Choroid plexus epithelial cell (primary cell): ENCODE measurements at places on chromosomes 5 and 9.

GRCh38 chr5:150780187-150780692, 1.7 kb downstream of the SMIM3 start:
- peak; percentile 62 for DNase-seq

DNA sequence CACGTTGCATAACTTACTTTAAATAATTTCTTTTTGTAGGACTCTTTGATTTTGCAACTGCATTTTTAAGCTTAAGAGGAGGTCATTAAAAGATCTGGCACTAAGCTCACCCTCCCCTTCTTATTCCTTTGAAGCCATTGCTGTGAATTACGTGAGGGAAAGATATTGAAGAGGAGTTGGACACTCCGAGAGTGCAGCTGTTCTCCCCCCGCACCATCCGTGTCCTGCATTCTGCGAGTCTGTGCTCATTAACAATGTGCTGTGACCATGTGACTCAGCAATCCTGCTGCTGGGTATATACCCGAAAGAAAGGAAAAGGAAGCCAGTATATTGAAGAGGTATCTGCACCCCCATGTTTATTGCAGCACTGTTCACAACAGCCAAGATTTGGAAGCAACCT, 40.0 kb downstream of the NXNL2 start:
- DNase-seq: no peak

DNA sequence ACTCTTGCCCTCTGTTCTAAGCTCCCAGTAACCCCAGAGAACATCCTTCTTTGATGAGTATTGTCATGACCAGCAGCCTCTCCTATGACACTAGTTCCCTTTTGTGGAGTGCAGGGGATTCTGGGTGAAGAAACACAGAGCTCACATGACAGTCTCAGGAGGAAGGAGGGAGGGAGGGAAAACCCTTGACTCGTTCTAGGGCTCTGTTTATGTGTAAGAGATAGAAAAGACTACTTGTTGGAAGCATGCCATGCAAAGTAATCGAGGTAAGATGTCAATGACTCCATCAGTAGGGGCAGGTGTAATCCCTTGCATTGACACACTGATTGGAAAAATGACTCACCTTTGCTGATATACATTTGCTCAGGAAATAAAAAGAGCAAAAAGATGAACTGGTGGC, 190.2 kb upstream of the ELL2 start:
- DNase-seq: peak; percentile 13

DNA sequence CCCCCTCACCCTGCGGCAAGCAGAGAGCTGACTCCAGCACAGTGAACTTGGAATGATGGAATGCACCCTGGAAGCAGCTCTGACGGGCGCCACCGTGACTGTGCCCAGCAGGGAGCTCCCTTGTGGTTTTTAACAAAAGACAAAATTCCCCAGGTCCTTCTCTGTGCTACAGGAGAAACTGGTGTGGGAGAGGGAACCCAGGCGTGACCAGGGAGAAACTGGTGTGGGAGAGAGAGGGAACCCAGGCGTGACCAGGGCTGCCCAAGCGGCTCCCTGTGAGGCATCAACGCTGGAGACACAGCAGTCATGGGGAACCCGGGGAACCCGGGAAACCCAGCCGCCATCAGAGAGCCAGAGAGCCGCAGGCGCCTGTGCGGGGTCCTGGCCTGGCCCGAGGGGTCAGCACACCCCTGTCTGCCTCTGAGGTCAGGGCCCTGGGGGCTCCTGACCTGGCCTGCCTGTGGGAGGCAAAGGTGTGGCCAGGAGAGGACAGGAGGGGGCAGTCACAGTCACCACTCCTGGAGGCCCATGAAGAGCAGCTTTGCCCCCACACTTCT, 3.1 kb upstream of the AHRR start:
- DNase-seq: peak; percentile 70

DNA sequence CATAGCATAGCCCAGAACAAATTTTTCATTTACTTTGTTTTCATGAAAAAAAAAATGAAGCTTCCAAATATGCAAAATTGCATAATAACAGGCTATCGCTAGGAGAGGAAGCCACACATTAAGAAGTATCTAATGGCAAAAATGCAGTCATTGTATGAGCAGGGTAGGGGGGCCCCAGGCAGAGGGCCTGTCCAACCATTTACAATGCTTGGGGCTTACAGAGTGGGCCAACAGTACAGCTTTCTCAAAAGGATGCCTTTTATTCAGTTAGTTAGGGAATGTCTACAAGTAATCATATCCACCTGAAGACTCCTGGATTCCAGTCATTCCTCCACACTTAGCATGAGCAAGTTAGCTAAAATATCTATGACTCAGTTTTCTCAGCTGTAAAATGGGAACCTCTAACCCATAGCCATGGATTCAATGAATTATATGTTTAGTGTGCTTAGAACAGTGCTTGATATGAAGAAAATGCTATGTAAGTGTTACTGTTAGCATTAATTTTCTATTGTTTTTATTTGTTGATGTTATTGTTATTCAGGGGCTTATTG, 117.7 kb downstream of the GAS1 start:
- peak; percentile 22 for DNase-seq

DNA sequence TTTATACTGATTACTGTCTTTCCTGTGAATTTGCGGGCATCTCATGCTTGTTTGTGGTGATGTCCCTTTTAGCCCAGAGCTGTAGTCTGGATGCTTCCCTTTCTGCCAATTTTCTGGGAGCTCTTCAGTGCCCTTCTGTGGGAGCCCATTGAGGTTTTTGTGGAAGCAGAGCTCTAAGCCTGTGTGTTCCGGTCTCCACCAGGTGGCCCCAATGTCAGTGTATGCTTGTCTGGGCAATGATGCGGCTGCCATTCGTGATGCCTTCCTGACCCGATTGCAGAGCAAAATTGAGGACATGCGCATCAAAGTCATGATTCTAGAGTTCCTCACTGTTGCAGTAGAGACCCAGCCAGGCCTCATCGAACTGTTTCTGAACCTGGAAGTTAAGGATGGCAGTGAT, 35.1 kb downstream of the SH3GLB2 start:
- peak; percentile 43 for DNase-seq

DNA sequence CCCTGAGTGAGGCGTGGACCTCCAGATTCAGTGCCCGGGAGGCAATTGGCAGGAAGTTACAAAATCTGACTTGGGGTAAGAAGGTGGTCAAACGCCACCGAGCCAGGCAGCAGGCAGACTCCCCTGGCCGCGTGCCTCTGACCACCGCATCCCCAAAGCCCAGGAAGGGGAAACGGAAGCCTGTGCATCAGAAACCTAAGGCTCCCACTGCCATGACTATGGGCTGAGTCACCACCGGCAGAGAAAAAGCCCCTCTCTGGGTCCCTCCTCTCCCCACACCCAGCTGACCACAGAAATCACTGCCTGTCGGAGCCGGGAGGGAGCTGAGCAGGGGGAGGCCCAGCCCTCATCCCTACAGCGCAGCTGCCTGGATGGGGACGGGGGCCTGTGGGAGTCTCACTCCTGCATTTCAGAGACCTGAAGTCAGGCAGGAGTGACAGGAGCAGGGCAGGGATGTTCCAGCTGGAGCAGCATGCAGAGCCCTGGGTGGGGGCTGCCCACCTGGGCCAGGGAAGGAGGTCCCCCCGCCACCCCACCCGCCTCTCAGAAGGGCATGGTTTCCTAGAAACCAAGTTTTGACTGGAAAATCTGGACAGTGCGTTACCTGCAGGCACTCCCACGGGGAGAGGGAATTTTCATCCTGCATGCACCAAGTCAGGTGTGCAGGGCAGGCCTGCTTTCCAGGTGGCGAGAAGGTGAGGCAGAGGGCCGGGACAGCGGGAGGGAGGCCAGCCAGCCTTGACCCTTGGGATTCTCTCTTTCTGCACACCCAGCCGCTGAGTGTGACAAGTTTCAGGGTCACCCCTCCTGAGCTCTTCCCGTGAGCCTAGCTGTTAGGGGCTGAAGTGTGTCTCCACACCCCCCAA, 68.2 kb downstream of the LRSAM1 start:
- peak; percentile 98 for DNase-seq

GRCh38 chr9:111514967-111515366, 10.0 kb upstream of the ZNF483 start:
- DNase-seq: no peak

GRCh38 chr9:106927916-106928315, 65.0 kb downstream of the ZNF462 start:
- DNase-seq: no peak

- DNase-seq: no peak
Measured at GRCh38 chr9:126947529-126947928, 32.9 kb downstream of the RALGPS1 start.

- DNase-seq: no peak
Measured at GRCh38 chr5:168073311-168073710, 218.1 kb upstream of the WWC1 start.

DNA sequence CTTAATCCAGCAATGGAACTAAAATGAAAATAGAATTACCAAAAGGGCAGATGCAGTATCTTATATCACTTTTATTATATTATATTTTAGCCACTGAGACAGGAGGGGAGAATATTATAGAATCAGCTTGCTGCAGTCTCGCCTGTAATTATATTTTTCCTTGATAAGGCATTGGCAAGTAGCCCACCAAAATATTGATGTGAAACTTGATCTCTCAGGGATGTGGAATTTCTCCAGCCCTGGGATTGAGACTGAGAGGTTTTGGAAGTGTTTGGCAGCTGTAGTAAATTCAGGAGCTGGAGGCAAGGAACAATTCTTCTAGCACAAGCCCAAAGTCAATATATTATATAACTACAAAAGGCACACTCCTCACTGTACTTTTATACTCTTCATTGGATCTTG, 142.1 kb upstream of the ADAMTSL1 start:
- peak; percentile 52 for DNase-seq

- peak; percentile 47 for DNase-seq
Measured at GRCh38 chr9:34500623-34501267, 22.0 kb downstream of the ENHO start.

GRCh38 chr9:29648601-29649000, 2075.3 kb upstream of the C9orf72 start:
- peak; percentile 33 for DNase-seq

- DNase-seq: no peak
Measured at GRCh38 chr5:53366245-53366644, 114.2 kb upstream of the FST start.

- DNase-seq: peak; percentile 22
Measured at GRCh38 chr9:82996941-82997340, 66.0 kb downstream of the RASEF start.

DNA sequence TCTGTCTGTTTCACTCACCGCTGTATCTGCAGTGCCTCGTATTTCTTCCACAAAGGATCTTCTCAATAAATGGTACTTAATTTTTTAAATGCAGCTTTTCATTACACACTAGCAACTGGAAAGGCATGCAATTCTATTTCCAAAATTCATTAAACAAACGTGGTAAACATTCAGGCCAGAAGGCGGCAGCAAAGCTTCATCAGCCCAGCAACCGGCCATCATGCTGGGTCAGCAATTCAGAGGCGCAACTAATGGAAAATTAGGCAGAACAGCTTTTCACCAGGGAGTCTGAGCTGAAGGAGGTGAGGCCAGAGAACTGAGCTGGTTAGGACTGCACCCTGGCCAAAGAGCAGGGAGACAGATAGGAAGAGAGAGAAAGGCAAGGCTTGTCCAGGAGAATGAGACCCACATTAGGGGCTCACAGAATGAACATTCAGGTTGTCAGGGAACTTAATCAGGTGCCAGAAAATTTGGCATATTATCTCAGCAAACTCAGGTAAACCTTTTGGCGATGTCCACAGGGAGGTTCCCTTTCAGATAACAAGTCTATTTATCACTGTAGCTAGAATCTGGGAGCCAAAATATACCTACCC, 17.7 kb upstream of the RNF180 start:
- DNase-seq: peak; percentile 70

GRCh38 chr9:136311051-136312008, 7.4 kb upstream of the CCDC187 start:
- no peak for DNase-seq

GRCh38 chr9:76703270-76703669, 61.0 kb upstream of the PCA3 start:
- DNase-seq: peak; percentile 28

DNA sequence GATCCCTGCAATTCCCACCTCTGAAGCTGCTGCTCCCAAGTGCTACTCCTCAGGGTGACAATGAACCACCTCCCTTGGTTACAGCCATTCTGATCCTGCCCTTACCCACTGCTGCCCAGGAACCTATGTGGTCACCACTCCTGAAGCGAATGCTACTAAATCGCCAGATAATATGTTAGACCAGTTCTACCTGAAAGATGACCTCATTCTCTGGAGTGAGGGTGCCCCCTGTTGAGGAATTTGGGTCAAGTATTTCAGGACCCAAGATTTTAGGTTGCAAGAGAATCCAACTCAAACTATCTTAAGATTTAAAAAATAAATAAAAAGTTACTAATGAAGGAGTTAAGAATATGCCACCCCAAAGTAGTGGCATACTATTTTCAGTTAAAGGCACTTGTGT, 5.8 kb upstream of the SNAPC3 start:
- peak; percentile 84 for DNase-seq

DNA sequence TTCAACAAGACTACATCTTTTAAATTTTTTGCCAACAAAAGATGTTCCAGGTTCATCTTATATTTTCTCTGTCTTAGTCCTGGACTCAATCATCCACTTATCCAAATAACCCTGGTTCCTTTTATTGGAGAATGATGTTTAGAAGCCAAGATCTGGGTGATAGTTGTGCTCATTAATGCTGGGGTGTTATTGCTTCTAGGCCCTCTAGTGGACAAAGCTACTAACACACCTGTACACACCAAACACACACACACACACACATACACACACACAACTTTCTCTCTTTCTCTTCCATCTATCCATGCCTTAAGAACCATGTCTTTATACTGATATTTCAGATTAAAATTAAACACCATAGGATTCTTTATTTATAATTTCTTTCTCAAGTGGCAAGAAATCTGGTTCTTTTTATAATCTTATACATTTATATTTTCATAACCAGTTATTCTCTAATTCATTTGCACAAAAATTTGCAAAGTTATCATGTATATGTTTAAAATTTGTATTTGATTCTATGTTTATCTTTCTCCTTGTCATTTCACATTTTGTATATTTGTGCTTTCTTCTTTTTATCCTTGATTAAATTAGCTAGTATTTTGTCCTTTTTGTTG, 179.1 kb upstream of the SMIM23 start:
- DNase-seq: peak; percentile 25

DNA sequence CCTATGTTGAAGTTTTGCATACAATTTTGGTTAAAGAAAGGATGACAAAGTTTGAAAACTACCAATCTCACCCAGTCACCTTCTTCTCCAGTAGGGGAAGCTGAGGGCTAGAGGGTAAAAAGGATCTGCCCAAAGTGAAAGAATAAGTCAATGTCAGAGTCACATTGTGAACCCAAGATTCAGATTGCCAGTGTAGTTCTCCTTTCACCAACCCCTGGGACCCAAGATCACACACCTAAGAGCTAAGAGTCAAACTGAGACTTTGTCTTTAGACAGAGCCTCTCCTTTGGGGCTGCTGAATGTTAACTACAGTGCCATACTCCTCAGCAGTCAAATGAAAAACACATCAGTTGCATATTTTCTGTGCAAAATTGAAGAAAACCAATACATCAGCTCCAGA, 210.6 kb downstream of the ATP10B start:
- no peak for DNase-seq

DNA sequence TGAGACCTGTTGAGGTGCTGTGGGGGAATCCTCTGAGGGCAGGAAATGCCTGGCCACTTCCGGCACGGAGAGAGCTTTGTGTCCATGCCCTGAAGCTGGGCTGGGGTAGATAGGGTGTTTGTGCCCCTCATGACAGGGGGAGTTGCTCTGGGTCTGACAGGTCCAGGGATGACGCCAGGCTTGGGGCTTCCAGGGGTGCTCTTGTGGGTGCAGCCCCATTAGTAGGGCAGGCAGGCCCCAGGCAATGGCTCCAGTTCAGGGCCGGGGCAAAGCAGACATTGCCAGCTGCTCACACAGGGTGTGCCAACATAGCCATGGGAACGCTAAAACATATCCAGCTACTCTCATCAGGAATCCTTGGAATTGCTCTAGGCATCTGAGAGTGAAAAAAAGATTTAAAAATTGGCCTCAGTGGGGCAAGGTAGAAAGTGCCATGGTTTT, 21.1 kb downstream of the PITX1 start:
- DNase-seq: no peak

- peak; percentile 35 for DNase-seq
Measured at GRCh38 chr9:36053971-36054370, 17.3 kb downstream of the RECK start.
